ENCODE measurements at places on chromosomes 5 and 9. TPM values are rescaled to one million over a fixed set of nuclear protein-coding genes. Genes with fewer than 3 reads are reported as not detected.

GRCh38 chr9:86246752-86247161 is 12.7 kb downstream of the C9orf153 start:
- H3K27me3 ChIP-seq: no peaks in the 10 kb centered on the region
- H3K4me1 ChIP-seq: peaks cover 12% of the 10 kb centered on the region
- no peak overlapping the region for H3K4me3 ChIP-seq
- H3K36me3 ChIP-seq: no peaks in the 10 kb centered on the region
- no peak for DNase-seq

DNA sequence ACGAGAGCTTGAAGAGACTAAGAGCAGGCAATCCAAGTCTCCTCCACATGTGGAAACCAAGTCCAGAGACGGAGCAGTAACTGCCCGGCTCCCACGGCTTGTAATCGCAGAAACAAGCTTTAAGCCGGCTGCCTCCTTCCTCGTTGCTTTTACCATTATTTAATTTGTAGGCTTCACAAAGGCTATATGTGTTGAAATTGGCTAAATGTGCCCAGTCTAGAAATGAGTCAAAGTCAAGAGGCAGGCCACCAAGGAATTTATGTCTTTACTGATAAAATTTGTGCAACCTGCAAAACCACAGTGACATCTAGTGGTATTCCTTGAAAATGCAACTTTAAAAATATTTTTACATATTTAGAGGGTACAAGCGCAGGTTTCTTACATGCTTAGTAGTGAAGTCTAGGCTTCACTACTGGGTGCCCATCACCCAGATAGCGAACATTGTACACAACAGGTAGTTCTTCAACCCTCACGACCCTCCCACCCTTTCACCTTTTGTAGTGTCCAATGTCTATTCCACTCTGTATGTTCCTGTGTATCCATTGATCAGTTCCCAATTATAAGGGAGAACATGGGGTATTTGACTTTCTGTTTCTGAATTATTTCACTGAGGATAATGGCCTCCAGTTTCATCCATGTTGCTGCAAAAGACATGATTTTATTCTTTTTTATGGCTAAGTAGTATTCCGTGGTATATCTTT is 33.5 kb upstream of the EBF1 start:
- no peak overlapping the region for H3K4me3 ChIP-seq
- peaks cover 6% of the 10 kb centered on the region for H3K4me1 ChIP-seq
- no peaks in the 10 kb centered on the region for H3K36me3 ChIP-seq
- H3K27me3 ChIP-seq: no peaks in the 10 kb centered on the region
- H3K27ac ChIP-seq: no peak overlapping the region

- no peak overlapping the region for H3K27ac ChIP-seq
- H3K4me1 ChIP-seq: no peaks in the 10 kb centered on the region
- H3K4me3 ChIP-seq: no peak overlapping the region
- H3K36me3 ChIP-seq: no peaks in the 10 kb centered on the region
- no peaks in the 10 kb centered on the region for H3K27me3 ChIP-seq
Observed at GRCh38 chr9:35287987-35288632, 126.3 kb downstream of the UNC13B start.

The PCDHB8 gene
- not detected for polyA plus RNA-seq

- no peak for DNase-seq
- H3K27me3 ChIP-seq: no peaks in the 10 kb centered on the region
- no peak overlapping the region for H3K4me3 ChIP-seq
- no peaks in the 10 kb centered on the region for H3K36me3 ChIP-seq
Observed at GRCh38 chr9:11199335-11199734, 586.5 kb upstream of the PTPRD start.

The N4BP3 gene
- 1.2 TPM for polyA plus RNA-seq

All from sigmoid colon (tissue), 7 donors.